Osteoblast (primary cell): ENCODE measurements at places on chromosomes 6 and 20. TPM values are rescaled to one million over a fixed set of nuclear protein-coding genes. Genes with fewer than 3 reads are reported as not detected.

DNA sequence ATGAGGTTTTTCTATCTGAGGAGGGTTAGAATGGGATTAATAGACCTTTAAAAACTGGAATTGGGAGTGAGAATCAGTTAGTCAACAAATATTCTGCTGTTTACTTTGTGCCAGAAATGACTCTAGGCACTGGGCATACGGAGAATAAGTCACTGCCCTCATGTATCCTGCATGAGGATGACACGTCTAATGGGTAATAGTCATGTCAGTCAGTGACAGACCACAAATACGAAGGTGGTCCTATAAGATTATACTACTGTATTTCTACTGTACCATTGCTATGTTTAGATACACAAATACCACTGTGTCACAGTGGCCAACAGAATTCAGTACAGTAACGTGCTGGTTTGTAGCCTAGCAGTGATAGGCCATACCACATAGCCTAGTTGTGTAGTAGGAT, 30.7 kb downstream of the ZFAND3 start:
- no peaks in the 10 kb centered on the region for H3K27me3 ChIP-seq
- peaks cover 9% of the 10 kb centered on the region for H3K4me1 ChIP-seq
- no peaks in the 10 kb centered on the region for H3K36me3 ChIP-seq
- no peak overlapping the region for H3K27ac ChIP-seq
- no peak for DNase-seq

The PTK6 gene
- total RNA-seq: under 0.01 TPM in 1 of 2 replicates, not detected in the other

DNA sequence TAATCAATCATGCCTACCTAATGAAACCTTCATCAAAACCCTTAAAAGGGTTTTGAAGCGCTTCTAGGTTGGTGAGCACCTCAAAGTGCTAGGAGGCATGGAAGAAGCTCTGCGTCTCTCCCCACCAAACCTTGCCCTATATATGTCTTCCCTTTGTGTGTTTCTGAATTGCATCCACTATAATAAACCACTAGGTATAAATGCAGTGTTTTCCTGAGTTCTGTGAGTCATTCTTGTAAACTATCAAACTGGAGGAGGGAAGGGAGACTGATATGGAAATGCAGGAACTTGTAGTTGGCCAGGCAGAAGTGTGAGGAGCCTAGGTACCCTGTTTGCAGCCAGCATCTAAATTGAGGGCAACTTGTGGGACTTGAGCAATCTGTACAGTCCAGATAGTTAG, 698.8 kb downstream of the DOK5 start:
- H3K4me1 ChIP-seq: no peaks in the 10 kb centered on the region
- no peaks in the 10 kb centered on the region for H3K36me3 ChIP-seq
- no peaks in the 10 kb centered on the region for H3K27me3 ChIP-seq
- peak; percentile 39 for DNase-seq
- H3K4me3 ChIP-seq: no peak overlapping the region

DNA sequence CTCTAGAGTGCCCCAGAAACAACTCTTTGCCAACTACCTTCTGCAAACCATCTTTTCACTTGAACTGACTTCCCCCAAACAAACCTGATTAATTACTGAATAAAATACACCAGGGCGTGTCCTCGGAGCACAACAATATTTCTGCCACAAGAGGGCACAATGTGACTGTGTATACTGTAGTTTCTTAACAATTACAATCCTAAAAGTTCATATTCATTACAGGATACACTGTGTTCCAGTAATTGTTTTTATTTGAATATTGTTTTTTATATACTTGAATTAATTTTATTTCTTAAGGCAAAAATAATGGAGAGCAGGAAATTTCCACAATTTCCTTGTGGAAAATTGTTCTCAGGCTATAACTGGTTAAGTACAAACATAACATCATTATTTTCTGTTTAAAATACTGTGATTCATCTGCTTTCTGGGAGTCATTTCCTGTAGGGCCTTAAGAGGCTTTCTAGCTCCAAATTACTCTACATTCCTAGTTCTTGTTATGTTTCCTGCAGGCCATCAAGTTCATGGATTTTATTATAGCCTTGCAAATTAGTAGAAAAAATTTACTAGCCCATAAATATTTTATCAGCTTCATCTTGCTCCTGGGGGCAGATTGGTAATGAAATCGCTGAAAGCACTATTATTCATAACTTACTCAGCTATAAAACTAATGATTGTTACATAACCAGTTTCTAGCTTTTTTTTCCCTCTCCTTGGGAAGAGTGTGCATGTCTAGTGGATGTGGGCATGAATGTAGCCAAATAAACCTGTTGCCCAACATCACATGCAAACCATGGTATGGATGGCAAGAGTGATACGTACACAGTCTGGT, 51.9 kb upstream of the SLC22A16 start:
- H3K27me3 ChIP-seq: no peaks in the 10 kb centered on the region
- peak overlapping the region; percentile 86 for H3K27ac ChIP-seq
- DNase-seq: peak; percentile 69
- no peaks in the 10 kb centered on the region for H3K36me3 ChIP-seq

The RPP40 gene
- 8.0 and 8.3 TPM in 2 replicates for total RNA-seq

DNA sequence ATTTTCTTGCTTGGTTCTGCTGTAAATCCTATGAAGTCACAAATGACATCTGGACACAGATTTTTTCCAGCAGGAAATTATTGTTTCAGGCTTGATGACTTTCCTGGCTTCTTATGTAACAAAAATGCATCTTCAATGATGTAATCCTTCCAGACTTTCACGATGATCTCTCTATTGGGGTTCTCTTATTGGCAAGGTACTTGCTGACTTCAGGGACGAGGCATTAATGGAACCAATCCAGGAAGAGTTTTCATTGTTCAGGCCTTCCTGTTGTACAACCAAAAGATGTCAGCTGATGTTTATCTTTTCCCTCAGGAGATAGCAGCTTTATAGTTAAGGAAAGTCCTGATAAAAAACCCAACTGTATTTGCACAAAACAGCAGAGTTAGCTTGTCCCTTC, 118.5 kb upstream of the MMS22L start:
- H3K27me3 ChIP-seq: no peaks in the 10 kb centered on the region
- H3K36me3 ChIP-seq: no peaks in the 10 kb centered on the region
- no peak for DNase-seq
- H3K4me1 ChIP-seq: no peaks in the 10 kb centered on the region
- no peak overlapping the region for H3K4me3 ChIP-seq
- no peak overlapping the region for H3K27ac ChIP-seq

DNA sequence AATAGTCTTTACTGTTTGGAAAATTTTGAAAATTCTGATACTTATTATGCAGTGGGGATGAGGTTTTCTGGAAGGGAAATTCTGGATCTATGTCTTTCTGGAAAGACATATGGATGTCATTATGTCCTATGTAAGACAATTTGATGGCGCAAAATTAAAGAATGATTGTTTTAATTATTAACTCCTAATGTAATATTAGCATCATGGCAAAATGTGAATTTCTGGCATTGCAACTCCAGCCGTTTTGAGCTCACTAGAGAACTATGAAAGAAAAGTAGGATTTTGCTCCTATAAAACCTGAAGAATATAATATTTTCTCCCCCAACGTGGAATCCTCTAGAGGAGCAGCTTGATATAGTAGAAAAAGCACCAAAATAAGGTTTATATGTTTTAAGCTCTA, 243.2 kb downstream of the RFPL4B start:
- DNase-seq: no peak
- no peak overlapping the region for H3K27ac ChIP-seq
- H3K36me3 ChIP-seq: no peaks in the 10 kb centered on the region

DNA sequence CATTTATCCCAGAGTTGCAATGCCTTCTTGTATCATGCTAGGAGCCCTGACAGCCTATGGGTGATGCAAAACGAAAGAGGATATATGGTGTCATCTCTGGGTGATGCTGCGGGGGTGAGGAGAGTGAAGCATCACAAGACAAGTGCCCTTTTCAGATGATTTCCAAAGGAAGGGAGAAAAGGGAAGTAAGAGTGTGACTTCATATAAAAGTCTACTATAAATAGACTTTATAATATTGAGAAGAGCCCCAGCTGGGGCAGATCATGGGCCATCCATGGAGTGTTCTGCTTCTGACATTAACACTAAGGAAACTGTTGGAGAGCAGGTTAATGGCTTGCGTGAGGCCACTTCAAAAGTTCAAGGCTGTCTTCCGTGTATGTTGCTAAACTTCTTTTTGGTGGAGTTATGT, 4.4 kb downstream of the CD83 start:
- H3K4me1 ChIP-seq: peaks cover 2% of the 10 kb centered on the region

- H3K4me1 ChIP-seq: peaks cover 12% of the 10 kb centered on the region
- no peaks in the 10 kb centered on the region for H3K27me3 ChIP-seq
- no peak overlapping the region for H3K27ac ChIP-seq
- no peak for DNase-seq
- no peaks in the 10 kb centered on the region for H3K36me3 ChIP-seq
- H3K4me3 ChIP-seq: no peak overlapping the region
Observed at GRCh38 chr6:43982084-43982625, 145.1 kb downstream of the MRPL14 start.

DNA sequence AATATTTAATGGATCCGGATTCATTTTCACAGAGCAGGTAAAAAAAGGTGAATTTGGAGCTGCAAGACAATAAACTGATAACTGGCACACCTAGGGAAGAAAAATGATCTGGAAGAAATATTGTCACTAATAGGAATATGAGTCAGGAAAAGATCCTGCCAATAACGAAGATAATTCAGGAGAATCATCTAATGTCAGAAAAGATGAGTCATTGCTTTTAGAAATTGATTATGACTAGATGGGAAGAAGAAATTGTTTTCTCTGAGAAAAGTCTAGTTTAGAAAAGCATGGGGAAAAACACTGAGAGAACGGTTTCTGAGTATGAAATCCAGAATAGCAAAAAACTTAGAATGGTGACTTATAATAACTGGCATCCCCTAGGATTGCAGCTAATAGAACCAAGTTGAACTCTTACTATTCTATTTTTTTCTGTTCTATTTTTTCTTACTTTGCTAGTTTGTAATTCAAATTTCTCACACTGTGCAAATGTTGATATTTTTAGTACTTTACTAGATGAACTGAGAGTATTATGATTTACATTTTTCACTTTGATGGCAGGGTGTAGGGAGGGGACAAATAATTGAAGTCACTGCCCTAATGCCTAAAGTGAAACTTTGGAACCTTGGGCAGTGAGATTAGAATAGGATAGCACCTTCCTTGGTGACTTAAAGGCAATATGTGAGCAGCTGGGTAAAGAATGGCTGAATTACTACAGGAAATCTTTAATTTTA, 38.2 kb upstream of the SUPT3H start:
- no peak overlapping the region for H3K4me3 ChIP-seq
- DNase-seq: no peak
- H3K36me3 ChIP-seq: no peaks in the 10 kb centered on the region
- peaks cover 49% of the 10 kb centered on the region for H3K4me1 ChIP-seq
- H3K27ac ChIP-seq: no peak overlapping the region

- no peaks in the 10 kb centered on the region for H3K4me1 ChIP-seq
- no peak overlapping the region for H3K4me3 ChIP-seq
- no peak for DNase-seq
Observed at GRCh38 chr6:64703922-64704321, 1003.1 kb downstream of the EYS start.

DNA sequence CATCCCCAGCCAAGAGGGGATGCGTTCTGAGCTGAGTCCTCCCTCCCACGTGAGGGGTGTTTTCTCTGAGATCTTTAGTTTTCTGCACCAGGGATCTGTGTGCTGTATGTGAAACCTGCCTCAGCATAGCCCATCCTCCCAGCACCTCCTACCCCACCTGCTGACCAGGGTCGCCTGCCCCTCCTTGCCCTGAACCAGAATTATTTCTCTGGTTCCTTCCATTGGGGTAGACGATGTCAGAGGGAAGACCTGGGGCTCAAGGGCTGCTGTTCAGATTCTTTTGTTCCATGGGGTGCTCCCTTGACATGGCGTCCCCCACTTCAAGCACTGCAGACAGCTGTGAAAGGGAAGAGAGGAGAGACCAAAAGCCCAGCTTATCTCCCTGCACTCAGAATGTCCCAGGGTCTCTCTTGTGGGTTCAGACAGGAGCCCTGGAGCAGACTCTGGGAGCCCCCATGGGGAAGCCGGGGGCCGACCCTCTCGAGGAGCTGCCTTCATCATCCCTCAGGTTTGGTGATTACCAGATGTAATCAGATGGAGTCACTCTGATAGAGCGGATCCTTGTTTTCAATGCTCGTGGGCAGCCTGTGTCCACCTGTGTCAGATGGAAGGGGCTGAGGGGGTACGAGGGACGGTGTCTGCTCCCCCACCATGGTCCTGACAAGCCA, 74.3 kb downstream of the ERMARD start:
- H3K4me1 ChIP-seq: no peaks in the 10 kb centered on the region
- no peak for DNase-seq
- H3K27ac ChIP-seq: no peak overlapping the region
- H3K36me3 ChIP-seq: no peaks in the 10 kb centered on the region

DNA sequence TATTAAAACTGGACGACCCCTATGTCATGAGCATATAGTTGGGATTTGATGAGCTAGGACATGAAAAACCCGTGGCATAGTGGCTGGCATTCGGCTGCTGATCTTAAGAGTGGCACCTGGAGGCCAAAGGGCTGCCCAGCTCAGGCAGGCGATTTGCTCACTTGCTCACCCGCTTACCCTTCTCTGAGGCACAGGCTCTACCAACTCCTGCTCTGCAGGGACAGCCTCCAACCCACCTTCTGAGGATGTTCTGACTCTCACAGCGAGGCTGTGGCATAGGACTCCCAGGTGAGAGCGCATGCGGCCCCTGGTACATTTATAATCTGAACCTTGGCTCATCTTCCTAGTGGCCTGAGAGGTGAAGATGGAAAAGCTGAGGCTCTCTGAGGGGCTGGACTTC, 995 bp downstream of the RSPO4 start:
- no peak overlapping the region for H3K4me3 ChIP-seq
- no peaks in the 10 kb centered on the region for H3K36me3 ChIP-seq
- no peak for DNase-seq
- H3K27ac ChIP-seq: no peak overlapping the region
- H3K4me1 ChIP-seq: no peaks in the 10 kb centered on the region
- H3K27me3 ChIP-seq: peaks cover 42% of the 10 kb centered on the region

GRCh38 chr6:3784423-3784822, 32.9 kb upstream of the PXDC1 start:
- DNase-seq: no peak
- H3K4me3 ChIP-seq: no peak overlapping the region
- H3K36me3 ChIP-seq: no peaks in the 10 kb centered on the region

The CGA gene
- not detected in 2 replicates for total RNA-seq

The SLC24A3 gene
- total RNA-seq: 0.29 and 1.1 TPM in 2 replicates

DNA sequence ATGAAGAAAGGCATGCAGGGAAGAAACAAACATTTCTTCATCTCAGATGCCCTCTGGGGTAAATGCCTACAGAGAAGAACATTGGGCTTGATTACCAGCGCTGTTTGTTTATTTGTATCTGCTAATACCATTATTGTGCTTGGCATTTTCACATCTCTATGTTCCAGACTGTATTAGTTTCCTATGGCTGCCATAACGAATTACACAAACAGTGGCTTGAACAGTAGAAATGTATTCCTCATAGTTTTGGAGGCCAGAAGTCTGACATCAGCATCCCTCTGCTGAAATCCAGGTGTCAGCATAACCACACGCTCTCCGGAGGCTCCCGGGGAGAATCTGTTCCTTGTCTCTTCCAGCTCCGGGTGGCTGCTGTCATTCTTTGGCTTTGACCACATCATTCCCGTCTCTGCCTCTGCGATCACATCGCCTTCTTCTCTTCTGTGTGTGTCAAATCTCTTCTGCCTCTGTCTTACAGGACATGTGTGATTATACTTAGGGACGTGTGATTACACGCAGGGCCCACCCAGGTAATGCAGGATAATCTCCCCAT, 241.6 kb upstream of the SUPT3H start:
- no peak overlapping the region for H3K4me3 ChIP-seq
- no peaks in the 10 kb centered on the region for H3K36me3 ChIP-seq
- no peaks in the 10 kb centered on the region for H3K27me3 ChIP-seq
- peak overlapping the region; percentile 56 for H3K27ac ChIP-seq

GRCh38 chr20:53981130-53981529, 89.3 kb downstream of the BCAS1 start:
- no peak for DNase-seq
- H3K36me3 ChIP-seq: no peaks in the 10 kb centered on the region
- no peak overlapping the region for H3K27ac ChIP-seq
- no peaks in the 10 kb centered on the region for H3K27me3 ChIP-seq
- no peak overlapping the region for H3K4me3 ChIP-seq
- peaks cover 13% of the 10 kb centered on the region for H3K4me1 ChIP-seq

The SLC12A5 gene
- under 0.01 TPM in 2 replicates for total RNA-seq
